Kidney capillary endothelial cell (primary cell): ENCODE measurements at places on chromosomes 3 and 15.

GRCh38 chr3:10377148-10377725 lies 56.3 kb upstream of the SEC13 start:
- DNase-seq, result no peak

DNA sequence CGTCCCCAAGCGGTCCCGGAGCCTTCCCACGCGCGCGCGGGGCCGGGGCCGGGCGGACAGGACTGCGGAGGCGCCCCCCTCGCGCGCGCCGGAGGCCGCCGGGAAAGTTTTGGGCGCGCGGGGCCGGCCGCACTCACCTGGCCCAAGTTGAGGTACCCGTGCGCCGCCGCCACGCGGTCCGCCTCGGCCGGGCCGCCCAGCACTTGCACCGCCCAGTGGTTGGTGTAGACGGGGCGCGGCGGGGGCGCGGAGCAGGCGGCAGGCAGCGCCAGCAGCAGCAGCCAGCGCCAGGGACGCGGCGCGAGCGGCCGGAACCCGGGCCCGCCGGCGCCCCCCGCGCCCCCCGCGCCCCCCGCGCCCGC lies 289 bp downstream of the PCSK6 start:
- DNase-seq, result peak; percentile 36

- DNase-seq, result no peak
Observed at GRCh38 chr3:168812234-168812633, 716.5 kb upstream of the GOLIM4 start.

DNA sequence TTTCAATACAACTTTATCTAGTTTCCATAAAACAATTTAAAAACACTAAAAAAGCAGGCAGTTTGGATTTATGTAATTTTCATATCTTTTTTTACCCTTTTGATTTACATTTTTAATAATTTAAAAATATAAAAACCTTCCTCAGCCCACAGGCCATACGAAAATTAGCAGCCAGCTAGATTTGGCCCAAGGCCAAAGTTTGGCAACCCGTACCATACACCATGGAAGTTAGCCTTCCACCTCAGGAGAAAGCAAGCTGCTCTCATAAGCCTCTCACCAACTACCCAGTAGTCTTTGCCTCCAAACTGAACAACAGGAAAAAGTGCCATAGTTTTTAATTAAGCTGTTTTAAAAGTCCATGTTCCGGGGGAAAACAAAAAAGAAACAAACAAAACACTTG lies 107.3 kb upstream of the TRIM42 start:
- no peak for DNase-seq

- no peak for DNase-seq
Observed at GRCh38 chr3:183158113-183158512, 4.4 kb downstream of the LAMP3 start.

DNA sequence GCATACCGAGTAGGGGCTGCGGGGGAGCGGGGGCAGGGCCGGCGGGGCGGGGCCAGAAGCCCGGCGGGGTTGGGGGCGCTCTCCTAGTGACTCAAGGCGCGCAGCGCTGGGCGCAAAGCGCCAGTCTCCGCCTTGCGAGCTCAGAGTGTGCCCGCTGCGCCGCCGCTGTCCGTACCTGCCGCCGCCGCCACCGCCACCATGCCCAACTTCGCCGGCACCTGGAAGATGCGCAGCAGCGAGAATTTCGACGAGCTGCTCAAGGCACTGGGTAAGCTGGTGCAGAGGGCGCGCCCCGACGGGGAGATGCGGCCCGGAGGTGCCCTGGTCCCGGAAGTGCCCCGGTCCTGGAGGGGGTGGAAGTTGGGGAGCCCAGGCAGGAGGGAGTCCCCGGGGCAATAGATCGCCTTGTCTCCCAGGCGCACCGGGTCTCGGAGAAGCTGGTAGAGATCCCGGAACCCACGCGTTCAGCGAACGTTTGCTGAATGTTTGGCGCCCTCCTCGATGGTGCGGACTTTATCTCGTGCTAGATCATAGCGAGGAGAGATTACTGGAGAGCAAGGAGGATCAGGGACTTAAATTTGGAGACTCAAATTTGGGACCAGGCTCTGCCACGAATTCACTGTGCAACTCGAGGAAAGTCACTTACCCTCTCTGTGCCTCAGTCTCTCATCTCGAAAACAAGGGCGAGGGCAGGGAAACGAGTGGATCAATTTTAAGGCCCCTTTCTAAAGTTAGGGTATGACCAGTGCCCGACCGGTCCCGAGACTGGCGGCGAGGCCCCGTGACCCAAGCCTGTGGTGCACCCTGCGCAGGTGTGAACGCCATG lies at the start of gene CRABP1:
CRABP1 (plus strand) TSS at position 123 of the 826 bp plus-strand sequence; CDS start at position 199, 76 bp downstream.
- DNase-seq, result no peak

DNA sequence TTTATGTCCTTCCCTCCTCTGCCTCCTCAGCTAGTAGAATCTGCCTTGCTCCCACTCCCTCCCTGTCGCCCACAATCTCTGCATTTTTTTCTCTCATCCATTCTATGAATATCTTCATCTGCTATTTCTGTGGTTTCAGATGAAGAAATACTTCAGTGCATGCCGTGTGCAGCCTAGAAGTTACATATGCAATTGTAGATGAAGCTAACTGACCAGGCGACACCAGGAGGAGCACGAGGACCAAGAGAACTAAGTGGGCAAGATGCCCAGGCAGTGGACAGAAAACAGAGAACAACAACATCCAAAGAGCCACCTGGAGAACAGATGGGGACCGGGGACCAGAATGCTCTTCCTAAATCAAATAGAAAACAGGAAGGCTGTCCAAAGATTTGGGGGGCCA lies 121.4 kb upstream of the ATP11B start:
- no peak for DNase-seq

DNA sequence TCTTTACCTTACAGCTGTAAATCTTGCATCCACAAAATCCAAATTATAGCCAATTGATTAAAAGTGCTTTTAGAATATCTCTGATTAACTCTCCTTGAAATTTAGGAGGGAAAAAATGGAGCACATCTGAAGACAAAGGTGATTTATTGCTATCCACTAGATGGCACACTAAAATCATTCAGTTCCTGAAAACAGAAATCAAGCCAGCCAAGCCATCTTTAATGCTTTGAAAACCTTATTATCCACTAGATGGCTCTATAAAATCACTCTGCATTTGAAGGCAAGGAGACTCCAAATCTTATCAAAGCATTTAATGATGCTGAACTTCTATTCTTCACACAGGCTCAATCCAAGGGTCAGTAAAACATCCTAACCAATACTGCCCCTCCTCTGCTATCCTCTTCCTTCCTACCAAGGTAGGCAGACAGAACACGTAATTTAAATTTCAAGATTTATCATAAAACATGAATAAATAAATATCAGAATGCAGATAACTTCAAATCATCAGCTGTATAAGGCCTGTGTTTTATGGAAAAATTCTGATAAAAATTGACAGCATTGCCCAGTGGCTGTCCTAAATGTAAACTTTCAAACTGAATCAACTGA lies 48.4 kb downstream of the GOLIM4 start:
- peak; percentile 89 for DNase-seq

GRCh38 chr15:88535100-88535499 lies 11.4 kb downstream of the DET1 start:
- no peak for DNase-seq

DNA sequence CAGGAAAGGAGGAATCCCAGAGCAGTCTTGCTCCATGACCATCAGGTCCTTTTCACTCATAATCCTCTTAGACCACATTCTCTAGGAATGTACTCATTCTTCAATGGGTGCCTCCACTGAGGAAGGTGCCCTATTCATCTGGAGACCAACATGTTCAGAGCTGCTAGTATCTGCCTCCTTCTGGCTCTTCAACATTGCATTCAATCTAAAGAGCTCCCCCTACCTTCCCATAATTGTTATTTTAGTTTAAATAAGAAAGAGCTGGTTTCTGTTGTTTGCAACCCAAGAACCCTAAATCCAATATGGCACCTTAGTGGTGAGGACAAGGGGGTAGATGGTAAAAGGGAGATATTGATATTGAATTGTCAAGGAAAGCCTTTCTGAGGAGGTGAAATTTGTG lies 67.6 kb downstream of the SCN11A start:
- no peak for DNase-seq

DNA sequence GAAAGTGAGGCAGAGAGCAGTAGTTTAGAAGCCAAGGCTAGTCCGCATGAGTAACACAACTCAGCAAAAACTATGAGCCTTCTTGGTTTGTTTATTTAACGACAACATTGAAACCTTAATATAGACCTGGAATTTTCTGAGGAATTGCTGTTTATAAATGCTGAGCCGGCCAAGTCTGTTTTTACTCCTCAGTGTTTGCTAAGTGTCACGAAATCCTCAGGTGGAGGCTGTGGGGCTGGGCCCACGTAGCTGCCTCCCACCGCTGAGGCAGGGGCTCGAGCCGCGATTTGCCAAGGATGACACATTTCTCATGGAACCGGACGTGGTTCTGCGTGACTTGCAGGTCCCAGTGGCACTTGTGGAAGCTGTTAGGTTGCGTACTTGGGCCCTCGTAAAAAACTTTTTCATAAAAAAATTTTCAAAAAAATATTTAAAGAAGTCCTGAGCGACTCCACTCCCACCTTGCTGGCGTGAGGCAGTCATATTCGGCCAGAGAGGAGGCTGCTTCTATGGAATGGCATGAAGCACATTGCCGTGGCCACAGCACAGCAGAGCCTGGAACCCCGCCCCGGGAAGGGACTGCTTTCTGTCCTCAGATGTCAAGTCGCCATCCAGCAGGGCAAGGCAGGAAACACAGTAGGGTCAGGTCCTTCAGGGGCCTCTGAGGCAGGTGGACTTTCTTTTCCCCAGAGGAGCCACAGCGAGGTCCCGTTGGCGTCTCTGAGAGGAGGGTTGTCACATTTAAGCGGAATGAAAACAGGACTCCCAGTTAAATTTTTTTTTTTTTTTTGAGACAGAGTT lies 64.8 kb upstream of the PCSK6 start:
- DNase-seq, result no peak

DNA sequence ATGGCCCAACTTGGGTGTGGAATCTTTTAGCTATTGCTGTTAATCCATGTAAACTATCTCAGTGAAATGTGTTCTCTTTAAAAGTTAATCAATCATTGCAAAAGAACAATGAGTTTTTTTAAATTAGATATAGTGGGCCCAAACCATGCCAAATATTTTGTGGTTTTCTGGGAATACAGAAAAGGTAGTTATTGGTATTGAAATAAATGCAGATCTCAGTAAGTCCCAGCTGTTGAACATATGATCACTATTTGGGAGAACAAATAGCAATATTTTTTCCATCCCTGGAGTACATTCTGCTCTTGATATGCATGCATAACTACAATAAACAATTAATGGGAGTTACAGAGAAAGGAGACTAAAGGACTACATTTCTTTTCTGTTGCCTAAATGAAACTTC lies 36.0 kb upstream of the LEKR1 start:
- no peak for DNase-seq

- no peak for DNase-seq
Observed at GRCh38 chr3:107413264-107413663, 36.0 kb downstream of the CCDC54 start.

DNA sequence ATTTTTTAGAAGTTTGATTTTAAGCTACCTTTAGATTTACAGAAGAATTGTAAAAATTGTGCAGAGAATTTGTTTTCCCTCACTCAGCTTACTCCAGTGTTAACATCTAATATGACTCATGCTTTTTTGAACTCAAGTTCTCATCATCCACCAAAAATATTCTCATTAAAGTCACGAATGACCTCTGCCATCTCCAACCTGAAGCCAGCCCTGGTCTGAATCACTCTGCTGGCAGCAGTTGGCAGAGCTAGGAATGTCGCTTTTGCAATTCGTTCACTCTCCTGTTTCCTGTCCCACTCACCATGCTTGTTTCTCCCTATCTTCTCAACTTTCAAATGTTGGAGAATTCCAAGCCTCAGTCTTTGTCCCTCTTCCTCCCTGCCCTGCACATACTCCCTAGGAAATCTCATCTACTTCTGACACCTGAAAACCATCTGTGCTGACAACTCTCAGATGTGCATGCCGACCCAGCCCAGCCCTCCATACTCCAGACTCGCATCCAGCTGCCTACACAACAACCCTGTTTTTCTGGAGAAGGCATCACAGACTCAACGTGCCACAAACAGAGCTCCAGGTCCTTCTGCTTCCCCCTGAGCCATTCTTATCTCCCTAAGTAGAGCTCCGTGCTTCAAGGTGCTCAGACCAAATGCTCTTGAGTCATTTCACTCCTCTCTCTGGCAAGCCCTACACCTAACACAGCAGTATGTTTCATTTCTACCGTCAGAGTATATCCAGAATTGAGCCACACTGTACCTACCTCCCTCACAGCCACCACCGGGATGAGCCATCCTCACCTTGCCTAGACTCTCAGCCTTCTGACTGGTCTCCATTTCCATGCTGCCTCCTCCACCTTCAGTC lies 24.9 kb downstream of the PRR23E start:
- DNase-seq, result no peak

DNA sequence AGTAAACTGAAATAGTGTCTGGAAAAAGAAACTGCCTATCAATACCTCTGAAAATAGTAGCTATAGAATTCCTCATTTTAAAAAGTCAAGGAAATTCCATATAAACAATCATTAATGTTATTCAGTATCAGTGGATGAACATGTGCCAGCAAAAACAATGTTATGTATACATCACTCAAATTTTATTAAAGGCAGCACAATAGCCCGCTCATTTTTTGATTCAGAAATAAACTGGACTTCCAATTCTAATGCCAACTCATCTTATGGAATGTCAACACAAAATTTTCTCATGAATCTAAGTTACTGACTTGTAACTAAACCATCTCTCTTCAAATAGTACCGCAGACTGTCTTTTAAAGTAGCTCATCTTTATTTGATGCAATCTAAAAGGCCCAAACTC lies 19.0 kb downstream of the THBS1 start:
- no peak for DNase-seq

DNA sequence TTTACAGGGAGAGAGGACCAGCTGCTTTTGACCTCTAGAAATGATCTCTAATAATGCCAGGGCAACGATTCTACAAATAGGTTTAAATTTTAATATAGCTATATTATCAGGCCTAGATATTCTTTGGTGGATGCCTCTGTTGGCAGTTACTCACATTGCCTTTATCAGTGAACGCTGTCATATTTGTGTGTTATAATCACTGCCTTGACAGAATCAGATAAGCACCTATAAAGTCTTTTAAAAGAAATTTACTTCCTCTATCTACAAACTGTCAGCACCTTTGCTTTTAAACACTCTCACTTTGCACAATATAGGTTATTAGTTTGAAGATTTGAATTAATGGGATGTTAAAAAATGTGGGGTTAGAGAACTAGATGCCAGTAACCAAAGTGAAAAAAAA lies 324.1 kb downstream of the ZIC1 start:
- DNase-seq, result no peak

- peak; percentile 50 for DNase-seq
Observed at GRCh38 chr3:107928084-107928445, 162.8 kb downstream of the CD47 start.

DNA sequence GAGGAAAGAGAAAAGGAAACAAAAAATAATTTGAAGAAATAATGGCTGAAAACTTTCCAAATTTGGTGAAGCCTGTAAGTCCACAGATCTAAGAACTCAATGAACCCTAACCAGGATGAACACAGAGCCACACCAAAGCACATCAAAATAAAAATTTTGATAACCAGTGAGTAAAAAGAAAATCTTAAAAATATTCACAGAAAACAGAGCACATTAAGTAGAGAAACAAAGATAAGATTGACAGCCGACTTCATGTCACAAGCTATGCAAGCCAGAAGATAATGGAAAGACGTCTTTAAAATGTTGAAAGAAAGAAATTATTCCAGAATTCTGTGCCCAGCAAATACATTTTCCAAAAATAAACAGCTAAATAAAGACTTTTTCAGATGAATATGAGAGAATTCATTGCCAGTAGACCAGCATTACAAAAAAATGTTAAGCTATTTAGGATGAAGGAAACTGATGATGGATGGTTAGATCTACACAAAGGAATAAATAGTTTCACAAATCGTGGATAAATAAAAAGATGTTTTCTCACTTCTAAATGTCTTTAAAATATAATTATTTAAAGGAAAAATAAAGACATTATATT lies 140.2 kb upstream of the SKOR1 start:
- DNase-seq, result peak; percentile 4

- DNase-seq, result no peak
Observed at GRCh38 chr3:50592568-50592967, 19.0 kb downstream of the CISH start.
